ENCODE measurements at places on chromosomes 12 and 14. TPM values are rescaled to one million over a fixed set of nuclear protein-coding genes. Genes with fewer than 3 reads are reported as not detected.

DNA sequence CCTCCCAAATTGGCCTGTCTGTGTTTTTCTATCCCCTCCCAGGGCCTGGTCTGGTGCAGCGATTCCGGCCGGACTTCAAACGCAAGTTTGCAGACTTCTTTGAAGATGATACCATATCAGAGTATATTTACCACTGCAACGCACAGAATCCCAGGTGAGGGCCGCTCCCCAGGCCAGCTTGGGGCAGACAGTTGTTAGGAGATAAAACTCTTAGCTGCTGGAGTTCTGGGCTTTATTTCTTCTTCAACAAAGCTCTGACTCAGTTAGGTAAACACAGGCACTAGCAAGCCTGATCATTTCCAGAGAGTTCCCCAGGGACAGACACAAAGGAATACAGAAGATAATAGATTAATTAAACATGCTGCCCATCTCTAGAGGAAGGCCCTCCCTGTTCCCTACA is 8.3 kb downstream of the ABHD4 start:
- DNase-seq = no peak

DNA sequence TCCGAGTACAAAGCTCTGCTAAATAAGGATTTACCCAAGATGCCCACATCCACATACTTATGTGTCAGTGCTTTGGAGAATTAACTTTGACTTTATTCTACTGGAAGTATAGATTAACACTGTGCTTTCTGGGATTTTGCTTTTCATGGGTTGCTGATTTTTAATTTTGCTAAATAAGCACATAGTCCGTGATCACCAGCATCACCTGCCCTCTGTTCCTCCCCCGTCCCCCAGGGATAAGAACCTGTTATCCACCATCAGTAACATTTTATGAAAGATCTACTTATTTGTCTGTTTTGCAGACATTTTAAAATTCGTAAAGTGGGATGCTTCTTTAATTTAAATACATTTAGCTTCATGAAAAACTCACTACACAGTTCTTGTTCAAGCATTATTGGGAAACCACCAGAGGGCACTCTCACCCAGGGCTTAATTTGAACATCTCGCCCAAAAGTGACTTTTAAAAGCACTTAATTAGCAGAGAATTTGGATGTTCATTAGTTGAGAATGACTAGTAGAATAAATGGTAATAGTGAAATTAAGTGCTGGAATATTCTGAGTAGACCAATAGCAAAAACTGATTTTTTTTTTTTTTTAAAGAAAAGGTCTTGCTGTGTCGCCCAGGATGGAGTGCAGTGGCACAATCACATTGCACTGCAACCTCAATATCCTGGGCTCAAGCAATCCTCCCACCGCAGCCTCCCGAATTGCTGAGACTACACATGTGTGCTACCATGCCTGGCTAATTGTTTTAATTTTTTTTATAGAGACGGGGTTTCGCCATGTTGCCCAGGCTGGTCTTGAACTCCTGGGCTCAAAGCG is 35.7 kb downstream of the MRPL42 start:
- DNase-seq = no peak

DNA sequence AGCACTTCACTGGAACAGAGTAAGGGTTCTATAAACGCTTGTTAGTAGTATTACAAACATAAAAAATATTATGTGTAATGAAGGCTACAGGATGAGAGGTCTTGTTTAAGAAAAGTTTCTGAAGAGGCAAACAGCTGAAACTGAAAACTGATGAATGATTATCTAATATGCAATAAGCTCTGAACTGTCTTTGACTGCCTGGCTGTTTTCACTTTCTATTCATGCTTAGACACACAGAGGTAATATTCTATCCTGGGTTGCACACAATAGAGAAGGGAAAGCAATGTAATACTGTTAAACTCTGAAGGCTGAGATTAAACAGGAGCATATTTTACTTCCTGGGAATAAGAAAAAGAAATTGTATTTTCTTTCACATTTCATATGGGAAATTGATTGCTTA is 251.3 kb downstream of the ALX1 start:
- DNase-seq = no peak

- no peak for DNase-seq
Measured at GRCh38 chr12:50638482-50638880, 125.4 kb upstream of the ATF1 start.

The CAPRIN2 gene
- total RNA-seq = 27.5 TPM

DNA sequence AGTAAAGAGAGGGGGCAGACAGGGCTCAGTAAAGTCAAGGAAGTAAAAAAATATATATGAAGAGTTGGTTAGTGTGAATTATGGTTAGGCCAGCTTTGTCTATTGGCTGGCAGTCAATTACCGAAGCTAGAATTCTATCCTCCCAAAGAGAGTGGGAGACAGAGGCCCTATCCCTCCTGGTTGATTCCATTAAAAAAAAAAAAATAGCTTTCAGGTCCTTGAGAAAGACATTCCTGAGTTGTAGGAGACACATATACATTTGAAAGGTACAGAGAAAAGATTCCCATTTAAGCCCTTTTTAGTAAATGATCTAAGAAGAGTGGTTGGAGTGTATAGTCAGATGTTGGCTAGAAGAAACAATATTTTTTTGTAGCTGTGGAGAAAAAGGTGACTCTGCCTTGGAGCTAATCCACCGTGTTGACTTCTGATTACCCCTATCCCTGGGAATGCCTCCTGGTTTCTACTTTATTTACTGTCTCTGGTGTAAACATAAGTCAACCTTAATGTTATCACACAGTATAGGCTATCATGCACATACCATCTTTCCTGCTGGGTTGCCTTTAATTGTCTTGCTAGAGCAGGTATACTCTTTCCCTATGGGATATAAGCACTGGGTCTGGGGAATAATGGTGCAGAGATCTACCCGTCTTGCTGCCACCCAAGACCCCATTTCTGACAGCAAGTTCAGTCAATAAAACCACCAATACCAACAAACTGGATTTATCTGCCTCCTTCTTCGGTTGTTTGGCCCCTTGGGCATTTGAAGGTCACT is 859.9 kb upstream of the ATXN7L3B start:
- DNase-seq = no peak

DNA sequence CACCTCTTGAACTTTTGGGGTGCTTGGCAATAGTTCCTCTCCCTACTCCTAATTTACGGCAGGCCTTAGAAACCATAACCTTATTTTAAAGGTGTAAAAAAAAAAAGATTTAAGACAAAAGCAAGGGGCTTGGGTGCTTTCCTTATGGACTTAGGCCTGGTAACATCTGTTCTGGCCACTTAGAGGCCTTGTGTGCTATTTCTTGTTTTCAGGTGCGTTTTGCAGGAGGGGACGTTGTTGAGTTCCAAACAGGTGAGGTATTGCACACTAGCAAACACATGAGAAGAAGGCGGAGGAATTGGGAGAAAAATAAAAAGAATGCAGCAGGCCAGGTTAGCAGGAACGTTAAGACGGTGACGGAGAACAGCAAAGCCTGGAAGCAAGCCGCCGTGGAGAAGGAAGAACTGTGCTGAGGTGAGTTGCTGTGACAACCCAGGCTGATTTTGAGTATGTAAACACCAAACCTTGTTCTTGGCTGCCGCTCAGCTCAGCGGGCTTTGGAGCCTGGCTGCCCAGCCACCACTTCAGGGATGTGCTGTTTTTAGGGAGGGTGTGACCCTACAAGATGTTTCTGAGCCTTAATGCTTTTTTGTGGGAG is 17.3 kb downstream of the EMG1 start:
- no peak for DNase-seq

The AICDA gene
- total RNA-seq = not detected

Measured in left ventricle myocardium inferior (tissue), 1 donor.